Mucosa of gallbladder (tissue), 1 donor: ENCODE measurements at places on chromosomes 11 and 22. TPM values are rescaled to one million over a fixed set of nuclear protein-coding genes. Genes with fewer than 3 reads are reported as not detected.

DNA sequence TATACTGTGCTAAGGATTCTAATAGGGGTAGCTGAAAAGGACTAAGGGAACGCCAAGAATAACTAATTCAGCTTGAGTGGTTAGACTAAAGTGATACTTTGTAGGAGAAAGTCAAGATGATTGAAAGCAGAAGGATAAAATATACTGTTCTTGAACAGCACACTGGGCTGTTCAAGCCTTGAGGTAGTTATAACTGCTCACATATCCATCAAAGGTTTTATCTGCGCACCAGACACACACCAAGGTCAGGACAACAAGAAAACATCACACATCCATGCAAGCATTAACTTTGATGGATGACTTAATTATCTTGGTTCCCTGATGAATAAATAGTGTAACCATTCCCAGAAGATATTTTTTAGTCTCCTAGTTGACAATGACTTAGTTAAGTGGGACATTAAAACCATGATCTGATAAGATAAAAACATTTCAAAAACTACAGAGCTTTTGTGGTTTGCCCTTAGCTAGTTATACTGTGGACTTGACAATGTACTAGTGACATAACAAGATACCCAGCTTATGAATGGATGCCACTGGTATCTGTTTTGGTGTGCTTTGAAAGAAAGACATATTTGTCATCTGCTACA is 728.9 kb downstream of the JRKL start:
- DNase-seq: no peak

DNA sequence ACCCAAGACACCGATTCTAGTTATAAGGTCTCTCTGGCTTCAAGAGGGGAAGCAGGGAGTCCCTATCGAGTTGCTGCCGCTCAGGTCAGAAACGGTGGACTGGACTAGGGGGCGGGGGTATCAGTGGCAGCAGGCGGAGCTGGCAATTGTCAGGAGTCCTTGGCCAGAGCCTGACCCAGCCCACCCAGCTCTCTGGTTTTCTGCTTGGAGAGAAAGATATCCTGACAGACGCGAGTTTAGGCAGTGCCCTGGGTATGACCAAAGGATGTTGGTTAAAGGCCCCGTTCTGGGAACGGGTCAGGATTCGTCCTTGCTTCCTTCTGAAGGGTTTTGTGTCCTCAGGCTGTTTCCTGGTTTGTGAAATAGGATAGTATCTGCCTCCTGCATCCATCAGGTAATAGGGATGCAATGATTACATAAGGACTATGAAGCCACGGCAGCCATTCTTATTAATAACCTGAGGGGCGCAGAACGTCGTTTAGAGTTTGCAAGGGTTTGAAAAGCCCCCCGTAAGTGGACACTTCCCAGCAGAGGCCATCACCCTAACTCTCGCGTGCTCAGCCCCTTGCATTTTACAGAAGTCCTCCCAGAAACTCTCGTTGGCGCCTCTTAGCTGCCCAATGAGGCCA is 700 bp upstream of the DEPDC5 start:
- peak; percentile 13 for DNase-seq

DNA sequence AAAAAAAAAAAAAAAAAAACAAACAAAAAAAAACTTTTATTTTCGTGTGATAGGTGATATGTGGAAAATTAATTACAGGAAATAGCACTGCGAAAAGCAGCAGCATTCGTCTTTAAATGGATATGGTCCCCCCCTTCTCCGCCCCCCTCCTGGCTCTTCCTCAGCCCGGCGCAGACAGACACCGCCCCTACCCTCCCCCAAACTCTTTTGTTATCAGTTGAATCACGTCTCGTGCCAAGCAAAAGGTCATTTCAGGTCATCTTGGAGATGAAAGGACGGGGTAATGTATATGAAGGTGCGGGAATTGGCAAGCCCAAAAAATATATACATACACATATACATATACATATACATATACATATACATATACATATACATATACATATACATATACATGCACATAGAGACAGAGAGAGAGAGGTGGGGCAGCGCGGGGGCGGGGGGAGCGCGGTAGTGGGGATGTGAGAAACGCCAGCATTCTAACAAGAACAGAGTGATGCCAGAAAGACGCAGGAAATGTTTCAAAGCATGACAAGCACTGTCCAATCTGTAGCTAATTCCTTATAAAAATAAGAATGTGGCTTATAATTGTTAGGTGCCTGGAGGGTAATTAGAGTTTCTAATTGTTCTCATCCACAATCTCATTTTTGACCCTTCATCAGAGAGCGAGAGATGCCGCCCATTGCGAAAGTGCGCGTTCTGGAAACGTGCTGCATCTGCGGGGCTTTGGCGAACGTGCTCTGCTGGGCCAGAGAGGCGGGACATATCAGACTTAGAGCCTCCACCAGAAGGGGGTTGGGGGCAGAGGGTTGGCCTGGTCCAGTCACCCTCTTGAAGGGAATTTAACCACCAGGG is 214.5 kb upstream of the UBASH3B start:
- DNase-seq: peak; percentile 21

DNA sequence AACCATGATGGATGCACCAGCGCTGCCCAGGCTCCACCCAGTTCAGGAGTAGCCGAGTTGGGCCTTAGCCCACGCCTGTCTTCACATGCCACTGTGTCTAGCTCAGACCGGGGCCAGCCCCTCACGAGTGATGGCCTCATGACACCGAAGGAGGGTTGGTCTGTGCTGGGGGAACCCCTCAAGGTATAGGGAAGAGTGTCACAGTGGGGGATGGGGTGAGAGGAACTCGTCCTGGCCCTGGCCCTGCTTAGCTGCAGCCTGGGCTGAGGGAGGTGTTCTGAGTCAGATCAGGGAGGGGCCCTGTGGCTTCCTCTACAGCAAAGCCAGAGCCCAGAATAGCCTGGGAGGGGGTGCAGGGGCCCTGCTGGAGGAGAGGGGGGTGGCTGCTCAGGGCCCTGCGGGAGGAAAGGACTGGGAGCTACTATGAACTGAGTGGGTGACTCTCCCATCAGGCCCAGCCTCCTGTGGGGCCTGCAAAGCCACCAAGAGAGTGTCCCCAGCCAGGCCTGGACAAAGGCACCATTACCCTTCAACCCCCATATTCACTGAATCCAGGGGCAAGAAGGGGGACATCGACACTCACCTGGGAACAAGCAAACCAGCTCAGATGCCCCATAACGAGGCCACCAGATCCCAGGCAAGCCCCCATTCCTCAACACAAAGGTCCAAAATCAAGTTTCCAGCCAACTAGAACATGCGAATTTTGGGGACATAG is 41.2 kb downstream of the IGLL5 start:
- no peak for DNase-seq

OLFML1 gene
- 12.9 TPM for total RNA-seq

- peak; percentile 71 for DNase-seq
These were observed 14.8 kb downstream of the CD6 start for GRCh38 chr11:60985991-60986915.
